ENCODE measurements at places on chromosomes 3 and 15.

- peaks cover 4% of the 10 kb centered on the region for H3K36me3 ChIP-seq
- H3K27ac ChIP-seq: no peak overlapping the region
- DNase-seq: no peak
- no peak overlapping the region for H3K4me3 ChIP-seq
These were observed 84.6 kb downstream of the PEAK1 start for GRCh38 chr15:77335298-77335697.

GRCh38 chr3:125591116-125591760 lies 4.1 kb downstream of the OSBPL11 start:
- no peak overlapping the region for H3K27ac ChIP-seq
- no peak overlapping the region for H3K4me3 ChIP-seq
- peaks cover 28% of the 10 kb centered on the region for H3K4me1 ChIP-seq
- H3K36me3 ChIP-seq: peaks cover 6% of the 10 kb centered on the region
- no peak for DNase-seq

DNA sequence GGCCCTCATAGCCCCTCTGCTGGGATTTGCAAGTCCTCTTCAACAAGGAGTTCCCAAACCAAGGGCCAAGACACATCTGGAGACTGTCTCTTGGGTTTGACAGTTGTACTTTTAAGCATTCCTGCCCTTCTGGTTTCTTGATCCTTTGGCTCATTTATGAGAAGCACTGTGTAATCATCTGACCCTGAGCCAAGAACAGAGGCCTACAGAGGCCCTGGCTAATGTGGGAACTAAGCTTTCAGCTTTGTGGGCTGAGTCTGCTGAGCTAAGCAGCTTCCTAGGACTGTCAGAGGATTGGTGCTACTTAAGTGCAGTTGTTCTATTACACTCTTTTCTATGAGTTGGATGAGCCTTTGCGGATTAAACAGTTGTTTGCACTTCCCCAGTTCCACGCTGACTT lies 178.3 kb downstream of the KBTBD8 start:
- no peaks in the 10 kb centered on the region for H3K36me3 ChIP-seq
- no peaks in the 10 kb centered on the region for H3K27me3 ChIP-seq
- DNase-seq: no peak
- H3K4me1 ChIP-seq: no peaks in the 10 kb centered on the region

DNA sequence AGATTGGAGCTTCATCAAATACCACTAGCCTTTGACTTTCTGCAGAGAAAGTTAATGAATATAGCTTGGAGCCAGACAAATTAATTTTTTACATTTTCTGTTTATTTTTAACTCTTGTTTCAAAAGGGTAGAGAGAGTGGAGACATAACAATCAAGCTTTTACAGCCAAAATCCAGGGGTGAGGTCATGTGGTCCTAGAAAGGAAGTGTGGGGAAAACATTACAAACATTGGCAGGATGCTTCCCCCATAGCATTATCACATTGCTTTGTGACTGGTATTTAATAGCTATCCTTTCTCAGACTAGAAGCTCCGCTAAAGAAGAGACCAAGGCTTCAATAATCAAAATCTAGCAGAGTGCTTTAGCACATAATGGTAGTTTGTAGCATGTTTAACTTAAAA lies 46.4 kb upstream of the PHLDB2 start:
- no peak overlapping the region for H3K4me3 ChIP-seq
- peaks cover 6% of the 10 kb centered on the region for H3K4me1 ChIP-seq
- DNase-seq: no peak
- no peak overlapping the region for H3K27ac ChIP-seq
- H3K36me3 ChIP-seq: peaks cover 8% of the 10 kb centered on the region

DNA sequence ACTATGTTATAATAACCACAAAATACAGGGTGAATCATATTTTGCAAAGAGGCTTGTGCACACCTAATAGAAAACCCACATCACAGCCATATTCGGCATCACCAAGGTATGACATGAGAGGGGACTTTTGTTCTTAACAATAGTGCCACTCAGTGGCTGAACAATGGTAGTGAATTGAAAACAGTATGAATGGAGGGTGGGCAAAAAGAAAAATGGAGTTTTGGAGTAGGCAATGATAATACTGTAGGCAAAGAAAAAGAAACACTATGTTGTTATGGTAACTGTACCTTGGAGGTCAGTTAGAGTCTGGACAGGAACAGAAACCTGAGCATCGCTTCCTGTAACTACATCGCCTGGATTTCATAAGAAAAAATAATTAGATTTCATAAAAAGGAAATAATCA lies 348.6 kb downstream of the PLCL2 start:
- peak overlapping the region; percentile 80 for H3K27ac ChIP-seq
- no peak overlapping the region for H3K4me3 ChIP-seq
- no peaks in the 10 kb centered on the region for H3K36me3 ChIP-seq
- no peaks in the 10 kb centered on the region for H3K27me3 ChIP-seq
- peaks cover 22% of the 10 kb centered on the region for H3K4me1 ChIP-seq
- peak; percentile 35 for DNase-seq

DNA sequence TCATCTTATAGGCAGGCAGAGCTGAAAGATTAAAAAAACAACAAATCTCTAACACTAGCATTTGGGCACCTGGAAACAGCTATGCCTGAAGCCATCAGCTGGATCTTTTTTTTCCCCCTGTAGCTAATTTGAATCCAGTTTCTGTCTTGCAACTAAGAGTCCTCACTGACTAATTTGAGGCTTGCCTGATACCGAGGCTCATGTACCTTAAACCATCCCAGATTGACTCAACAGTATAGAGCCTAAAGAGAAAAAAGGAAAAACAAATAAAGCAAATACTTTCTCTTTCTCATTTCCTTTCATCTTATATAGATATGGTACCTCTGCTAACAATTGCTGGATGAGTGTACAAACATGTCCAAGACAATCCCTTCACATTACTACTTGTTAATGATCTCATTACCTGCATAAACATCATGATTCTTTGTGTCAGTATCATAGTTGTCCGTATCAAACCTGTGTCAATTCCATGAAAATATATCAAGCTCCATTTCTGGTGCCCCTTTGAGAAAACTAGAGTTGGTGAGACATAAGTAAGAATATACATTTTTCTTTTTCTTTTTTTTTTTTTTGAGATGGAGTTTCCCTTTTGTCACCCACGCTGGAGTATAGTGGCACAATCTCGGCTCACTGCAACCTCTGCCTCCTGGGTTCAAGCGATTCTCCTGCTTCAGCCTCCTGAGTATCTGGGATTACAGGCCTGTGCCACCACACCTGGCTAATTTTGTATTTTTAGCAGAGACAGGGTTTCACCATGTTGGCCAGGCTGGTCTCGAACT lies 43.1 kb downstream of the BHLHE40 start:
- no peak for DNase-seq
- no peak overlapping the region for H3K27ac ChIP-seq
- H3K4me3 ChIP-seq: no peak overlapping the region
- H3K27me3 ChIP-seq: peaks cover 10% of the 10 kb centered on the region
- H3K36me3 ChIP-seq: no peaks in the 10 kb centered on the region

DNA sequence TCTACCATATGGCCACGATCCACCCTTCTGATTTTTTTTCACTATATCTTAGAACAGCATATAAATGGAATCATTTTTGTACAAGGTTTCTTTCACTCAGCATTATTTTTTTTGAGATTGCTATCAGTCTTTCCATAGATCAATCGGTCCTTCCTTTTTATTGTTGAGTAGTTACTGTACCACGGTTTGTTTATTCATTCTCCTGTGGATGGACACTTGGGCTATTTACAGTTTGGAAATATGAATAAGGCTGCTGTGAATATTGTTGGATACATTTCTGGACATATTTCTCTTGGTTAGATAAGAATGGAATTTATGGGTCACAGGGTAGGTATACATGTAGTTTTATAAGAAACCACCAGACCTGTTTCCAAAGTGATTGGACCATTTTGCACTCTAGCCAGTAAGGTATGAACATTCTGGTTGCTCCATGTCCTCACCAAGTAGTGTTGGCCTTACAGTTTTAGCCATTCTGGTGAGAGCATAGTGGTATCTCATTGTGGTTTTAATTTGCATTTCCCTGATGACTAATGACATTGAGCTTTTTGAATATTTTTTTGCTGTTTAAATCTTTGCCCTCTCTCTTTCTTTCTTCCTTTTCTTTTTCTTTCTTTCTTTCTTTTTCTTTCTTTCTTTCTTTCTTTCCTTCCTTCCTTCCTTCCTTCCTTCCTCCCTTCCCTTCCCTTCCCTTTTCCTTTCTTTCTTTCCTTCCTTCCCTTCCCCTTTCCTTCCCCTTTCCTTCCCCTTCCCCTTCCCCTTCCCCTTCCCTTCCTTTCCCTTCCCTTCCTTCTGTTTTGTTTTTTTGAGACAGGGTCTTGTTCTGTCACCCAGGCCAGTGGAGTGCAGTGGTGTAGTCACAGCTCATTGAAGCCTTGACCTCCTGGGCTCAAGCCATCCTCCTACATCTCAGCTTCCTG lies 49.2 kb downstream of the LRRK1 start:
- H3K36me3 ChIP-seq: no peaks in the 10 kb centered on the region
- DNase-seq: no peak
- no peak overlapping the region for H3K4me3 ChIP-seq
- H3K4me1 ChIP-seq: no peaks in the 10 kb centered on the region

DNA sequence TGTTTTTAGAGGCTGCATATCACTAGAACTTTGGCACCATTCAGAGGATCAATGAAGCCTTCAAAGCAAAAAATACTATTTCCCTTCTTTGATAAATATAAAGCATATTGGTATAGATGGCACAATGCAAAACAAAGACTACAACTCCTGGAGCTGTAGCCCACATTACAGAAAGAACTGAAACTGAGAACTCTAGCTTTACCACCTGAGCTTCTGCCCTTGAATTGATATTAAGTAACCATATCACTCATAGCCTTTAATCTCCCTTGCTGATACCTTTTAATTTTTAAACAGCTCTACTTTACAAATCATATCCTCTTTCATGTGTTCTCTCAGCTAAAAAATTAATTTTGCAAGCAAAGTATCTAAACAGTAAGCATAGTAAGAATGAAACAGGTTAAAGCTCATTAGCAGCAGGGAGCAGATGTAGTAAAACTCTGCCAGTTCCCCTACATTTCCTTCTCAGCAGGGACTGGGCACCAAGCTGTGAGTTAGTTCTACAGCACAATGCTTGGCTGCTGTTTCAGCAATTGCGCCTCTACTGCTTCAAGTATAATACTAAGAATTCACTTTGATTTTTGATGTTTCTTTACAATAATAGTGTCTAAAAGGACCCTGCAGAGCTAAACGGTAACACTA lies 97.9 kb upstream of the NANOGP8 start:
- DNase-seq: no peak
- no peaks in the 10 kb centered on the region for H3K36me3 ChIP-seq
- H3K4me3 ChIP-seq: no peak overlapping the region
- no peak overlapping the region for H3K27ac ChIP-seq
- H3K4me1 ChIP-seq: peaks cover 3% of the 10 kb centered on the region
- no peaks in the 10 kb centered on the region for H3K27me3 ChIP-seq

Data from endothelial cell (in vitro differentiated cells).